Activated CD8-positive, alpha-beta T cell treated with anti-CD3 and anti-CD28 coated beads, Interleukin-2, amount 10 ng/mL, durations not matched to agents 7 days and 5 days (primary cell): ENCODE measurements at places on chromosomes 6 and 20. TPM values are rescaled to one million over a fixed set of nuclear protein-coding genes. Genes with fewer than 3 reads are reported as not detected.

HM13 gene
- 117 TPM for total RNA-seq

MYL9 gene
- 0.18 TPM for total RNA-seq

DNA sequence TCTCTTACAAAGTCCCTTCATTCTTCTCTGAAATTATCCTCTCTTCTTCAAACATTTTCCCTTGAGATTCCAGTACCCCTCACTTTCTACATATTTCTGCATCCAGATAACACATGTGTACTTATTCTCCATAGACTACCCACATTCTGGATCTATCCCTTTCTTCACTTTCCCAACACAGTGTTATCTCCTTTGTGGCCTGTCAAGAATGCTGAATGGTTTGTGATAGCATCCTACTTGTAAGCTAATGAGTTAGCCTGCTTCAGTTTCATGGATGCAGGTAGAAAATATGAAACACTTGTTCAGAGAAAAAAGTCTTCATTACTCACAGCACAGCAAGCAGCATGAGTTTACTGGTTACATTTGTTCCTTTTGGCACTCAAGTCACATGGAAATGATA lies 245.4 kb downstream of the HTR1B start:
- H3K4me3 ChIP-seq: no peak overlapping the region
- no peaks in the 10 kb centered on the region for H3K27me3 ChIP-seq
- H3K36me3 ChIP-seq: no peaks in the 10 kb centered on the region
- no peak for DNase-seq

DNA sequence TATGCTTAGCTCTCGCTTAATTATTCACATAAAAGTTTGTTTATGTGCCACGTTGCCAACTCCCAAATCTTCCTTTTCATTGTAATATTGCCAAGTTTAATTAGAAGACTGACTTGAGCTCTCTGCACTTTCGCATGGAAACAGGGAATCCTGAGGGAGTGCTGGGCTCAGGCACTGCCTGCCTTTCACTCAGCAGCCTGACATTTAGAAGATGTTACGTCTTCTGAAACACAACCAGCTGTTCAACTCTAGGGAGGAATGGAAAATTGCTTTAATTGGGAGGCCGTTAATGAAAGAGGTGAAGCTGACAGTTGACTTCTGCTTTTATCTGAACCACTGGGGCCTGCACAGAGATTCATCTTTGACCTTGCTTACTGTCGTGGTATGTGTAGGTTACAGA lies 77.4 kb upstream of the MTHFD1L start:
- H3K36me3 ChIP-seq: no peaks in the 10 kb centered on the region
- H3K4me3 ChIP-seq: no peak overlapping the region
- no peaks in the 10 kb centered on the region for H3K4me1 ChIP-seq
- no peaks in the 10 kb centered on the region for H3K27me3 ChIP-seq
- no peak overlapping the region for H3K27ac ChIP-seq

DNA sequence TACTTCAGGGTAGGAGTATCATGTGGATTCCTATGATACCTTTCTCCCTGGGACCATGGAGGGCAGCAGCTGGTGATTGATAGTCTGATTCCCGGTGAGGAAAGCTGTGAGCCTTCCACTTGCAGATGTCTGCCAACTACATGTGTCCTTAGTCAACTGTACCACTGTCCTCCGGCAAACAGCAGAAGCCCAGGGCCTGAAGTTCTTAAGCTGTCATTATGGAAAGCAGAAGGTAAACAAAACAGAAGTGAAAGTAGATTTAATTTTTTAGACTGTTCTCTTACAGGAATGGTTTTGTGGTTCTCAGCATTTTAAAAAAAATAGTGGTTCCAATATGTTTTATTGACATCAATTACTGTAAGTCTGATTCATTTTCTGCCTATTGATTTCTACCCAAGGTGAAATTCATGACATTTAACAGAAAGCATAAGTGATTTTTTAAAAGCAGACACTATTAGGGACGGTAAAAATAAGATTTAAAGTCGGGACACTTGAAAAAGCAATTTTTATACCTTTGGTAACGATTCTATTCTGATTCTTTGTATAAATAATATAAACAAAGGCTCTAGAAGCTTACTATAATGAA lies 36.6 kb downstream of the PTPN1 start:
- no peaks in the 10 kb centered on the region for H3K27me3 ChIP-seq
- peak overlapping the region; percentile 67 for H3K27ac ChIP-seq
- peaks cover 32% of the 10 kb centered on the region for H3K36me3 ChIP-seq
- DNase-seq: no peak
- H3K4me1 ChIP-seq: peaks cover 52% of the 10 kb centered on the region
- H3K4me3 ChIP-seq: peak overlapping the region; percentile 61

- H3K27me3 ChIP-seq: peaks cover 37% of the 10 kb centered on the region
- H3K4me3 ChIP-seq: no peak overlapping the region
- H3K27ac ChIP-seq: no peak overlapping the region
- DNase-seq: no peak
- H3K4me1 ChIP-seq: peaks cover 3% of the 10 kb centered on the region
Observed at GRCh38 chr6:43287717-43288679, 10.1 kb upstream of the SLC22A7 start.
